ENCODE measurements at places on chromosomes 11 and 22.

DNA sequence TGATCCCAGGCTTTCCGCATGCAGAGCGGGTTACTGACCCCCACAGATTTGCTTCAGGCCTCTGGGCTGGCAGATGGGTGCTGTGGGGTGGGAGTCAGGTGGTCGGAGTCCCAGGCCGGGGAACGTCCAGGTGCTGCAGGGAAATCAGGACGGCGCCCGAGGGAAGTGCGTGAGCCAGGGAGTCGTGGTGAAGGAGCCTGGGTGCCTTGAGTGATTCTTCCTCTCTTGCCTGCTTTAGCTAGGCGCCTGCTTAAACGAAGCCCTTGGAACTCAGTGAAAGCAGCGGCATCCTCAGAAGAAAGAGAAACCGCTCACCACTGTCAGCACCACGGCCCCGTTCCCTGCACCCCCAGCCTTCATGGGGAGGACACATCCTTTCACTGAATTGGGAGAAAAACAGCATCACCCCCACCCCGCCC, 455.6 kb downstream of the BRD1 start:
- DNase-seq = no peak

- no peak for DNase-seq
These were observed 42.9 kb downstream of the INSC start for GRCh38 chr11:15157606-15158137.

GRCh38 chr22:25083807-25084200, 115.9 kb upstream of the CRYBB3 start:
- DNase-seq = no peak

- no peak for DNase-seq
These were observed 257.5 kb upstream of the MTNR1B start for GRCh38 chr11:92711926-92712325.

DNA sequence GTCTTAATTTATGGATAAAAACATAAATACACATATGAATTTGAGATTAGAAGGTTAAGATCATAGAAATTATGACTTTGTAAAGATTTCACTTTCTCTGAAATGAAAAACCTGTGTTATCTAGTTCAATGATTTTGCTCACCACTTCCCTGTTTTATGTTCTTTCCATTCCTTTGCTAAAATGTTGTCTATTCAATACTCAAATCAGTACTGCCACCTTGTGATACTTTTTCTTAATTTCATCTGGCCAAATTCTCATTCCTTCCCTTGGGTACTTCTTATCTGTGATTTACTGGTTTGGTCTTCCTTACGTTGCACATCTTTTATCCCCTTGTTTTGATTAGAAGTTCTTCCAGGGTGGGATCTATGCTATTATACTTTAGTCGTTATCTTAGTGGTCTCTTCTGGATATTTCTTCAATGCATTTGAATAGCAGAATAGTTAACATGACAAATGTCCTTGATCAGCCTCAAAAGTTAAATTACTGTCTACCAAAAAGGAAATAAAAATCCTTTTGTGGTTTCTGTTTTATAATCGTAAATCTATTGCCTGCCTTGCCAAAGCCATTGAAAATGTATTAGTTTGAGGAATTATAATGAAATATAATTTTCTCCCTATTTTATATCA, 197.0 kb downstream of the PGR start:
- no peak for DNase-seq

DNA sequence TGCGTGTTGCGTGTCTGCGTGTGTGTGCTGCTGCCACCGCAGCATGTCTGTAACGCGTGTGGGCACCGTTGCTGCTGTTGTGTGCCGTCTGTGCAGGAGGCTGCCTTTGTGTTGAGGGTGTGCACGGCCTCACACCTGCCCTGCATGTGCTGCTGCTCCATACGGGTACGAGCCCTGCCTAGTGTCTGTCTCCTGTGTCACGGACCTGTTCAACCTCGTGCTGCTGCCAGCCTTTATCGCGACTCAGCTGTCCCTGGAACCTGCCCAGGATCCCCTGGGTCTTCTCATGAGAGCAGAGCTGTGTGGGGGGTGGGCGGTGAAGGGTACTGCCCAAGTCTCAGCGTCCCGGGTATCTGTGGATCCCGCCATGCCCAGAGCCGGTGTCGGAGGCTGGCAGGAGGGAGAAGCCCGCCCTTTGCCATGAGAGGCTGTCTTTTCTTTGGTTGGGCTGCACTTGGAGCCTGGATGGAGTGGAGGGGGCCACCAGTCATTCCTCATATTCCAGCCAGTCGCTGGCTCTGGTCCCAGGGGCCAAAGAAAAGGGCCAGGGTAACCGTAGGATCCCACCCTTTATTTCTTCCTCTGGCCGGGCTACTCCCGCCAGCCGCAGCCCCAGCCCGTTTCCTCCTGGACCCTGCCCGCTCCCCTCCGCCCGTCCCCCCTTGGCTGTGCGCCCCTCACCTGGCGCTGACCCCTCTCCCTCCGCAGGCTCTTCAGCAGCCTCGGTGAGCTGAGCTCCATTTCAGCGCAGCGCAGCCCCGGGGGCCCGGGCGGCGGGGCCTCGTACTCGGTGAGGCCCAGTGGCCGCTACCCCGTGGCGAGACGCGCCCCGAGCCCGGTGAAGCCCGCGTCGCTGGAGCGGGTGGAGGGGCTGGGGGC, 7.8 kb upstream of the ACR start:
- DNase-seq = no peak

- no peak for DNase-seq
These were observed 7.3 kb downstream of the OAF start for GRCh38 chr11:120217941-120218694.

GRCh38 chr22:27670701-27671412, 130.7 kb downstream of the MN1 start:
- DNase-seq = no peak

- no peak for DNase-seq
These were observed 4.8 kb downstream of the PPME1 start for GRCh38 chr11:74175920-74176319.

- DNase-seq = no peak
These were observed 94.2 kb upstream of the USP47 start for GRCh38 chr11:11747570-11747969.

GRCh38 chr11:111302298-111302697, 4.0 kb downstream of the POU2AF3 start:
- no peak for DNase-seq

GRCh38 chr22:27311698-27312550, 489.6 kb downstream of the MN1 start:
- DNase-seq = no peak

GRCh38 chr22:43326331-43327156, 16.6 kb downstream of the SCUBE1 start:
- no peak for DNase-seq

DNA sequence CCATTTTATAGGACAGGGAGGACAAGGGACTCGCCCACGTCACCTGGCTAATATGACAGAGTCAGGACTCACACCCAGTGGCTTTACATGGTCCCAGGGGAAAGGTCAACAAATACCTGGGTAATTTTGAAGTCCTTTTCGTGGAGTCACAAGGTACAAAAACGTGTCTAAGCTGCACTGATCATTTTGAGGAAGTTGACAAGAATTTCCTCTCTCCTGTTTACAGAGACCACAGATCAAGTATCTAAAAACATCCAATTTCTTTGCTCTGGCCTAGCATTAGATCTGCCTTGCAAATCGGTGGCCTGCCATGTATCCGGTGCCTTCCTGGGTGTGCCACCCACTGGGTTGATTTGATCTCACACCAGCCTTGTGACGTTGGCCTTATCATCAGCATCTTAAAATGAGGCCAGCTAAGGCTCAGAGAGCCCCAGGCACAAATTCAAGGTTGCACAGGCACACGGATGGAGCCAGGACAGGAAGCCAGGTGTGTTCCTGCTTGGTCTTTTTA, 17.6 kb downstream of the GDPD5 start:
- DNase-seq = peak; percentile 41

DNA sequence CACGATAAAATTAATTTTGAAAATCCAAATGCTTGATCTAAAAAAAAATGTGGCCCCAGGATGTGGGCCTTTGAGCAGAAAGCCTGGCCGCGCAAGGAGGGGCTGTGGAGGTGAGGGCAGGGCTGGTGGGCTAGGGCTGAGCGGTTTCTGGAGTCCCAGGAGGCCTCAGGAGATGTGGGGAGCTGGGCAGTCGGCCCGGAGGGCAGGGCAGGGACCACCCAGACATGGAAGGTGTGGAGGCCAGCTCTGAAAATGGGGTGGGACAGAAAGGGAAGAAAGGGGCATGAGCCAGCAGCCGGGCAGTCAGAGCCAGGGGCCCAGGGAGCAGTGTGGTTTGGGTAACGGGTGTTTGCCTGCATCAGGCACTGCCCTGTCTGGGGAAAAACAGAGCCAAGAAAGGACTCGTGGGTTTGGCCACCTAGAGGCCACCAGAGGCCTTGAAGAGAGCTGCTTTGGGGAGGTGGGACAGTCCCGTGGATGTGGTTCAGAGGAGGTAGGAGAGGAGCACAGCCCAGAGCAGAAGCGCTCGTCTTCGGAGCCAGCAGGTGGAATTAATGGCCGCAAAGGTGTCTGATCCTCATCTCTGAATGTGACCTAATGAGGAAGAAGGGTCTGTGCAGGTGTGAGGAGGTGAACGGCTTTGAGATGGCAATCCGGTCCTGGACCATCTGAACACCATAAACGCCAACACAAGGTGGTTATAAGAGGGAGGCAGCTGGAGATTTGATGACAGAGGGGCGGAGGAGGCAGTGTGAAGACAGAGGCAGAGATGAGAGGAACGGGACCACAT, 50.2 kb downstream of the IGF2 start:
- peak; percentile 8 for DNase-seq

- no peak for DNase-seq
These were observed 29.6 kb downstream of the PRDM10 start for GRCh38 chr11:129973068-129973467.

DNA sequence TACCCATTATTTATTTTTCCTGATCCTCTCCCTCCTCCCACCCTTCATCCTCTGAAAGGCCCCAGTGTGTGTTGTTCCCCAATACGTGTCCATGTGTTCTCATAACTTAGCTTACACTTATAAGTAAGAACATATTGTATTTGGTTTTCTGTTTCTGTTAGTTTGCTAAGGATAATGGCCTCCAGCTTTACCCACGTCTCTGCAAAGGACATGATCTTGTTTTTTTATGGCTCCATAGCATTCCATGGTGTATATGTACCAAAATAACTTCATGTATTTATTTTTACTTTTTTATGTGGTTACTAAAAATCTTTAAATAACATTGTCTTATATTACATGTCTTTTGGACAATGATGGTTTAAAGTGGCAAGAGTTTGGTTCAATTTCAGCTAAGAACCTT, 15.2 kb downstream of the PDGFD start:
- no peak for DNase-seq

DNA sequence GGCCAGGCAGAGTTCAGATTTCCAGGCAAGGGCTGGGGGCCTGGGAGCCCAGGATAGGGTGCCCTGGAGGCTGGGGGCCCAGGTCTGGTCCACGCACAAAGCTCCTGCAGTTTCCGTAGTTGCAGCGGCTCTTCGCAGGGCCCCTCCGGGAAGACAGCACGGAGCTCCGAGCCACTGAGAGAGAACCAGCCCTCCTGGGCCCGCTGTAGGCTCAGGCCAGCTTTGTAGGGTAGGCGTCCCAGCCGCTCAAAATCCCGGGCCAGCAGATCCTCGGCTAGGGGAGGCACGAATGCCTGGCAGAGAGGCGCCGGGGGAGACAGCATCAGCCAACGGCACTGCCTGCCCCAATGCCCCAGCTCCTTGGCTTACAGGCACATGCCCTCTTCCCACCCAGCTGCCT, 23.6 kb upstream of the PDE2A start:
- DNase-seq = no peak

DNA sequence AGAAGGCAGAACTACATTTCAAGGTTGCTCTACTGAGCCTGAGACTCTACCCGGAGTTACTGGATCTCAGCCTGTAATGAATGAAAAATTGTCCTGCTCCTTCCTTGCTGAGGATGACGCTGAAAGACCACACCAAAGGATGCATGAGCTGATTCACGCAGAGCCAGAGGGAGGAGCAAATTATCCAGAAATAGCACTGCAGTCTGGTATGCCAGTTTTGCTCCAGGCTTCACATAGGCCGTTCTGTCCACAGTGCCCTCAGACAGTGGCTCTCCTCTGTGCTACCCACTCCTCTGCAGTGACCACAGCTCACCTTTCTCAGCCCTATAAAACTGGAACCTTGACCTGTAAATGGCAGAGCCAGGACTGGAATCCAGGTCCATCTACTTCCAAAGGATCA, 79.3 kb upstream of the GALNT18 start:
- DNase-seq = no peak

DNA sequence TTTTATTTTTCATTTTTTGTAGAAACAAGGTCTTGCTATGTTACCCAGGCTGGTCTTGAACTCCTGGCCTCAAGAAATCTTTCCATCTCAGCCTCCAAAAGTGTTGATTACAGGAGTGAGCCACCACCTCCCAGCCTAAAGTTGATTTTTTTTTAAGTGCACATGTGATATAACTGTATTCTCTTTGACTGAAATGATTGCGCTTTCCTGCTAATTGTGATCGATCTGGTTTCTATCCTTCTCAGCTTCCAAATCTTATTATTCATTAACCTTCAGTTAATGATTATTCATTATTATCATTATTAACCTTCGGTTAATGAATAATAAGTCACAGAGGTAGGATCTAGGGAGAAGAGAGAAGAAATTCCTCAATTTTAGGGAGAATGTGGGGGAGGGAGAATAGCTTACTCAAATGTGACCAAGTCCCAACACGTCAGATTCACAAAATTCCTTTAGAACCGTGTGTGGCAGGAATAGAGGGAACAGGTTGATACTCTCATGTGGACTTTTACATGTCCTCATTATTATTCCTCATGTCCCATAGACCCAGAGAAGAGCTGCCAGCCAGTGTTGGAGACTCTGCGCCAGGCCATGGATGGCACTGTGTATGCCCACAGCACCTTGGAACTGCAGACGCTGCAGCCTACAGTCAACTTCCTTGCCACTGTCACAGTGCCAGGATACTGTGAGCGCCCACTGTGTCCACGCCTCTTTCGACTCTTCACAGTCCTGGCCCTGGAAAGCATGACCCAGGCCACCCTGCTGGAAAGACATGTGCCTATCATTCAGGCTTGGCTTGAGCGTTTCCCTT, 47.1 kb downstream of the RRP8 start:
- DNase-seq = no peak

- no peak for DNase-seq
These were observed 74.5 kb upstream of the NCAM1 start for GRCh38 chr11:112886434-112887370.

DNA sequence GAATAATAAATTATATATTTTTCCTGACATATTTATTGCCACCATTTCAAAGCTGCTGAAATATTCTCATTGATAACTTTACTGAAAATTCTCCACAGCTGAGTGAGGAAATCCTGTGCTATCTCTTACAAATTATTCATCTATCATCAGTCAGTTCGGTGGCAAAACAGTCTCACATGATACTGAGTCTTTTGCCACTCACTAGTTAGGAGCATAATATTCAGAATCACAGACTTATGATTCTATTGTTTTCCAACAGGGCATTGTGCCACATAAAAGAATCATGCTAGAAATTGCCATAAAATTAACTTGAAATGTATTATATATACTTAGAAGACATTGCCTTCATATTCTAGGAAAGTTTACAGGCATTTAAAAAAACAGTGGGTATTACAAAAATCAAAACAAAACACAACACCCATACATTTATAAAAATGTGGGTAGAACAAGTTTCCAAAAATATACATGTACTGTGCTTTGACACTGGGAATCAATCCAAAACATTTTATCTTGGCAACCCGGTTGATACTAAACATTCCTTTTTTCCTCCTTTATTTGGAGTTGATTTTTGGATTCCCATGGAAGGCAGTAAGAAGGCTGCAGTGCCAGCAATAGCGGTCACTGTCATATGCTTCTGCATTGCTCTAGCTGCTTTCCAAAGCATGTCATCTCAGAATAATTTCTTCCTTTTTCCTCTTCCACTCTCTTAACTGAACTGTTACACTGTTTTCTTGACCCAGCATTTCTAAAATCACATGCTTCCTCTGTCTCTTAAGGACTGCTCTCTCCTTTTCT, 42.5 kb downstream of the ATG16L2 start:
- no peak for DNase-seq
